ENCODE measurements at places on chromosomes 13 and 19.

DNA sequence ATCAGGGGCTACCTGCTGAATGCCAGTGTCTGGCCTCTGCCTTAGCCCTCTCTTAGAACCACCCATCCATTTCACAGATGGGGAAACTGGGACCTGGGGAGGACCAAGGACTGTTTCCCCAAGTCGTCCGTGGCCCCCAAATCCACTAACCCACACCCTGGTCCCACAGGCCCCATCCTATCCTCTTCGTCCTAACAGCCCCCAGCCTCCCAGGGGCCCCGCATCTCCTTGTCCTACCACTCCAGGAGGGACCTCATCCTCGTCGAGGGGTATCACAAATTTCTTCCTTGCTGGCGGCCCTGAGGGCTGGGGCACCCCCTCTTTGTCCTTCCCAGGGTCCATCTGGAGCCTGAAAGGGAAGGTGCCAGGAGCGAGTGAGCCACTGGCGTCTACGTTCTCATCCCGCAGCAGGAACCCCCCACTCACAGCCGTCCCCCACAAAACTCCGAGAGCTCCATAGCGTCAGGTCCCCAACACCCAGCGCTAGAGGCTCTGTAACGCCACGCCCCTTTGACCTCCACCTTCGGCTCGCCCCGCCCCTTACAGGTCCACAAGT lies 606 bp downstream of the ERCC1 start:
- no peak for DNase-seq

- DNase-seq, result no peak
Observed at GRCh38 chr13:49586717-49587116, 1.4 kb upstream of the RCBTB1 start.

DNA sequence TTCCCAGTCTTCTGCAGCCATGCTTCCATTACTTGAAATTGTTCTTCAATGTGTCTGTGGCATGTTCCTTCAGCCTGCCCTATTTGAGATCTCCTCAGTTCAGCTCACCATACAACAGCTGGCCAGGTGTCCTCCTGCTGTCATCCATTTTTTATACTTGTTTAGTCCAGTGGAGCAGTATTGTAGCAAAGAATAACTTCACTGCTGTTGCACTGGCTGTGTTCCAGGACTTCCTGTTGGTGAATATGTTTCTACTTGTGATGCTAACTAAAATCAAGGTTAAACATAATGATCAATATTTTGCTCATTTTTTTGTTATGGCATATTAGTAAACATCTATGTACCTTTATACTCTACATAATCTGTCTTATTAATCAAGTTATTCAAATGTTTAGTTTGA lies 1394.1 kb downstream of the PCDH9 start:
- no peak for DNase-seq

DNA sequence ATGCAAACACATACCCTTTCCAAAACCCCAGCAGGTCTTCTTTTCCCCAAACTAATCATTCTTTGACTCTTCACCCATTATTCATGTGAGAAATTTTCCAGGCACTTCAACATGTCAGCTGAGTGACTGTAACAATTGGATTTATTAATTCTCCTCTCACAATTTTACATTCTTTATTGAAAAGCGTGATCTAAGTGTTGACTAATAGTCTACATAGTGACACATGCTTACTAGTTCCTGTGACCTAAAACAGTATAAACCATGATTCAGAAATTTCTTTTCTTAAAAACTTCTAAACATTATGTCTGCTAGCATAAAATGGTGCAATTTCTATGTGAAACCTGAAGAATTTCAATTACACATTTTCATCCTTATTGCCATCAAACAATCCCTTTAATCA lies 532.3 kb downstream of the GPC5 start:
- no peak for DNase-seq

DNA sequence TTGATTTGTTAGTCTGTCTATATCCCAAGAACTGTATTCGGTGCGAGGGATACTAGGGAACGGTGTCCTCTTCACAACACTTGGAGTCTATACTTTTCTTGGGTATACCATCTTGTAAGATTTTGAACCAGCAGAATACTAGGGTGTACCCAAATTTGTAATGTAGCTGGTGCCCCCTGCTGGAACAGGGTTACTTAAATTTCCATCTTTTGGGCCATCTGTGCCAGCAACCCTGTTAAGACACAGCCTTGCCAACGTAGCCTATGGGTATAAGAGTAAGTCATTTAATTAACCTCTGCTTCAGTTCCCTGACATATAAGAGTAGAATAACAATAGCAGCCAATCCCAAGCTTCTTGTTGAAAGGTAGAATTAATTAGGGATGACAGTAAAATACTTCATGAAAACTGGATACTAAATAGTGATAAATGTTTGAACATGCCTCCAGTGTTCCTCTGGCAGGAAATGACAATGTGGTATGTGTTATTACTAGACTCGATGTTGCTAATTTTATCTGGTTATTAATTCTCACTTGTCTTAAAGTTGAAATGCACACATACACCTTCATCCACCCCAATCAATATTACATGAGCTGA lies 607.6 kb downstream of the FGF9 start:
- DNase-seq, result peak; percentile 44

- DNase-seq, result no peak
Observed at GRCh38 chr13:31982540-31982939, 49.0 kb upstream of the FRY start.

DNA sequence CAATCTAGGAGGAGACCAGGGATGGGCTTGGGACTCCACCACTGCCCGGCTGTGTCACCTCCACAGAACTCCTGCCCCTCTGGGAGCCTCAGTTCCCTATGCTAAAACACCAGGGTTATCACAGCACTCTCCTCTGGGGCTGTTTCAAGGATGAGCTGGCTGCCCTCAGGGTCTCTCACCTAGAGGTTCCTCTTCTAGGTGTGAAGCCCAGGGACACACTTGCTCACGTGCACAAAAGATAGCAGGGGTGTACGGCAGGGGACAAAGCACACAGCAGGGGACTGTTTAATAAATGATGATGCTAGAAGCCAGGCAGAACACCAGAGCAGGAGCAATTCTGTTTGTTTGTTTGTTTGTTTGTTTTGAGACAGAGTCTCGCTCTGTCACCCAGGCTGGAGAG lies 16.8 kb upstream of the LYPD3 start:
- no peak for DNase-seq

GRCh38 chr13:32528358-32528757 lies 10.2 kb downstream of the N4BP2L2 start:
- no peak for DNase-seq

DNA sequence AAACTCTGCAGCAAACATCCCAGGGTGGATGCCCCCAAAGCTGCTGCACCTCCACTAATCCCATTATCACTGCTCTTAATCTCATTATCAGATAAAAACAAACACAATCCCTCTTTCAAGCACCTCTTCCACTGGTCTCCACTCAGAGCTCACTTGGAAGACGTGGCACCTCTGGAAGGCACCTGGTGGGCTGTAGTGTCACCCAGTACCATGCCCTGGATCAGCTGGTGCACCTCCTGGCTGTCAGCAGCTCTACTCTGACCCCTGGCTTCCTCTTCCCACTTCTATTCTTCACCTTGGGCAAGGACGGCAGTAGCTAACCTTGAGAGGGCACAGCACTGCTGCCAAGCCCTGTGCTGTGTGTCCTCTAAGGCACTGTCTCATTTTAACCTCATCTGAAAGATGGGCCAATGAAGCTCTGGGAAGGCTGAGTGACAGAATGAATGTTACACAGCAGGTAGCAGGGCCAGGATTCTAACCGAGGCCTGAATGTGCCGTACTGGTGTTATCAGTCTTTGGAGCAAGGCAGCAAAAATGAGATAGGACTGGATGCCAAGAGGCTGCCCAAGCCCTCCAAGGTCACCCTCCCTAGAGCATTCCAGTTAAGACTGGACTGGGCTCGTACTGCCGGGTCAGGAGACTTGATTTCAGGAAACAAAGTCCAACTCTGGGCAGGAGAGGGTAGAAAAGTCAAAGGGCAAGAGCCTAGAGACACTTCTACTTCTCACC lies 7.4 kb downstream of the BRD4 start:
- no peak for DNase-seq

- DNase-seq, result peak; percentile 35
Observed at GRCh38 chr13:42355092-42355485, 83.1 kb downstream of the AKAP11 start.

- DNase-seq, result no peak
Observed at GRCh38 chr13:111899714-111900389, 167.1 kb upstream of the SOX1 start.

DNA sequence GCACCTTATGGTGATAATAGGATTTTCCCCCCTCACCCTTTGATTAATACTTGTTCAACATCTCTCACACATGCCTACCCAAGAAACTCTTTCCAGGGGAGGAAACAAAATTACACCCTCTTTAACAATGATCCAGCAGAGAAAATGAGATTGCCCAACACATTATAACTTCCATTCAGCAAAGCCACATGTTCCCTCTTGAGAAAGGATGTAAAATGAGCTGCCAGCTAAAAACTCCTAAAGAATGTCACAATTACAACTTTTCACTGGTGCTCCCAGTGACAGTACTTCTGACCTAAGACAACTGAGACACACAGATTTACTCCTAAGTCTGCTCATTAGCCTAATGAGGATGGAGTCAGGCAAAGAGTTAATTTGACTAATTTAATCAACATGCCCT lies 621.4 kb downstream of the DIAPH3 start:
- no peak for DNase-seq

DNA sequence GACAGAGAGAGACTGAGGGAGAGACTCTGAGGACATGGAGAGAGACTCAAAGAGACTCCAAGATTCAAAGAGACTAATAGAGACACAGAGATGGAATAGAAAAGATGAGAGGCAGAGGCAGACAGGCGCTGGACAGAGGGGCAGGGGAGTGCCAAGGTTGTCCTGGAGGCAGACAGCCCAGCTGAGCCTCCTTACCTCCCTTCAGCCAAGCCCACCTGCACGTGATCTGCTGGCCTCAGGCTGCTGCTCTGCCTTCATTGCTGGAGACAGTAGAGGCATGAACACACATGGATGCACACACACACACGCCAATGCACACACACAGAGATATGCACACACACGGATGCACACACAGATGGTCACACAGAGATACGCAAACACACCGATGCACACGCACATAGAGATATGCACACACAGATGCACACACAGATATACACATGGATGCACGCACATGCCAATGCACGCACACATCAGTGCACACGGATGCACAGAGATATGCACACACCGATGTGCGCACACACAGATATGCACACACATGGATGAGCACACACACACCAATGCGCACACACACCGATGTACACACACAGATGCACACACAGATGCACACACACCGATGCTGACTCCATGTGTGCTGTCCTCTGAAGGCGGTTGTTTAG lies 3.3 kb upstream of the F10 start:
- no peak for DNase-seq

- DNase-seq, result no peak
Observed at GRCh38 chr19:52522551-52522950, 4.9 kb upstream of the ZNF808 start.

DNA sequence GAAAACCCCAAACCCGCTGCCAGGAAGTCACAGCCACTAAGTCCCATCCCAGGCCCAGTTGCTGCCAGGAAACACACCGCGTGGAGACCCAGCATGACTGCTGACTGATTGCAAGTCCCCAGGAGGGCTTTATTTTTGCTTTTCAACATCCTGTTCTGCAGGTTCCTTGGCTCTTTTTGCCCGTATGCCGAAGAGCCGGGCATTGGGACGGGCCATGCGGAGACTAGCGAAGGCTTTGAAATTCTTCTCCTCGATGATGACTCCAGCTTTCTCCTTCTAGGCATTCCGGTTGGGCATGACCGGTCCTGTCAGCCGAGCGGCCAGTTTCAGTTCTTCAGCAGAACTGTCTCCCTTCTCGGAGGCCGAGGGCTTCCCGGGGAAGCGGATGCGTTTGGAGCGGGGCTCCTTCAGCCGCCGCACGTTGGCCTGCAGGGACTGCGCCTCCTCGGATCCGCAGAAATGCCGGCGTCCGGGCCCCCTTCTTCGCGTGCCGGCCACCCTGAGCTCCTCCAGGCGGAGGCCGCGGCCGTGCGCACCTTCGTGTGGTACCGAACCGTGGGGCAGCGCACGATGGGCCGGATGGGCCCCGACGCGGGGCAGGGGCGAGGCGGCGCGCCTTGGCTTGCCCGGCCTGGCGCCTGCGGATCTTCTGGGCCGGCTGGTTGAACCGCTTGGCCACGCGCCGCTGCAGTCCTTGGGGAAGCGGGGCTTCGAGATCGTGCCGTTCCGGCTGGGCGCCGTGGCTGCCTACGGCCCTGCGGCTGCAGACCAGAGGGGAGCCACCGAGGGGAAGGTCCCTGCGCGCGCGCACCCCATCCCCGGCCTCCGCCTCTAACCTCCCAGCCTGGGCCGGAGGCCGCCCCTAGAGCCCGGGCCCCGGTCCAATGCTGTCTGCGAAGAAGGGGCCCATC lies 15.2 kb downstream of the ZSCAN5C start:
- DNase-seq, result no peak

DNA sequence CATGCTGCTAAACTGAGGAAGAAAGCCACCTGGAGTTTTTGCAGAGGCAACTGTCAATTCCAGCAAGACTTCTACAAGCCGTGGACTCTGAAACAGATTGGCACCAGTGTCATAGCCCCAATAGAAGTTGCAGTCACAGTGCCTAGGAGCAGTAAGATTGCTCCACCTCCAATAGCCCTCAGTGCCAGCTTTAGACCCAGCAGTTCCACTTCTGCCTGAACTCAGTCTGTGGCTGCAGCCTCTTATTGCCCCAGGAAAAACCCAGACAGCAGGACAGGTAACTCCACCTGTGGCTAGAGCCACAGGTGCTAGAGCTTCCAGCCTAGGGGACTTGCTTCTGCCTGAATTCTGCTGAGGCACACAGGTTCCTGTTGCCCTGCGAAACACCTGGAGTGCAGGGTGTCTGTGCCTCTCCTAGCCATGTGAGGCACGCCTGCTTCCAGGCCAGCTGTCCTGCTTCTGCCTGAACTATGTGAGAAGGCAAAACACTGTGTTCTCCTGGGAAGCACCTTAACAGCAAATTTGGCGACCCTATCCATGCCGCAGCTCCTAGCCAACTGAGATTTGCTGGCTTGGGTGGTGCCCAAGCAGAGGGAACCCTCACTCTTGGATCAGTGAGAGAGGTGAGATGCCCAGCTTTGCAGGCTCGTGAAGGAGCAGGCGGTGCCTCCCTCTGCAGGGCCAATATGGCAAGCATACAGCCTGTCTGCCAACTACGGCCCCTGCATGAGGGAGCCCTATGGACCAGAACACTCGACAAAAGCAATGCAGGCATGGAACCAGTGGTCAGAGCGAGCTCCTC lies 607.6 kb downstream of the PCDH17 start:
- no peak for DNase-seq

DNA sequence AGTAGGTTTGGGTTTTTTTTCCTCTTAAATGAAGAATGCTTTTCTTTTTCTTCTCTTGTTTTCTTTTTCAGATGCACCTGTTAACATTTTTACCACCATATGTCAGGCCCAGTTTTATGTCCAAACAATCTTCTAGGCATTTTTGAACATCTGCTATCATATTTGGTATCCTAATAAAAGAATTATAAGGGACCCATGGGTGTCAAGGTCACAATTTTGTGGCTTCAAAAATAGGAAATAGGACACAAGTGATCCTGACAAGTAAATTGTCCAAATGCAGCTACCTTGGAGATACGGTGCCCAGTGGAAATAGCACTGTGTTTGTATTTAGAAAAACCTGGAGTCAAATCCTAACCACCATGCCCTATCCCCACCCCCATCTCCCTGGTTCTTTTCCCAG lies 270.3 kb downstream of the MZT1 start:
- DNase-seq, result no peak
